ENCODE measurements at places on chromosomes 3 and 15.
A peak's percentile ranks its signal among the peaks of the same experiment; 100 is the strongest.

DNA sequence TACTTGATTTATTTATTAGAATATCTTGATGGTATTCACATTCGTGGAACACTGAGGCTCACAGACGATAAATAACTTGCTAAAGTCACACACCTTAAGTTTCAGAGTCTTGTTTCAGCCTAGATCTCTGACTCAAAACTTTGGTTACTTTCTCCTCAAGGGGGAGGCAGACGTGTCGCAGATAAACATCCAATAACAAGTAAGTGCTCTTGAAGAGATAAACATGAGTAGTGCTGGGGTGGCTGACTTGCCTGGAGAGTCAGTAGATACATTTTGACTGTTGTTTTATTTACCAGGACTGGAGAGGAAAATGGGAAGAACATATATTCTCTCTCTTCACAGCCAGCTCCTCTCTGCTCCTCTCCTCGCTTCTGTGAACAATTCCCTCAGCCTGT, 31.3 kb downstream of the FBXO45 start:
- DNase-seq: no peak

GRCh38 chr15:90126596-90127435, 24.5 kb upstream of the IDH2 start:
- no peak for DNase-seq

DNA sequence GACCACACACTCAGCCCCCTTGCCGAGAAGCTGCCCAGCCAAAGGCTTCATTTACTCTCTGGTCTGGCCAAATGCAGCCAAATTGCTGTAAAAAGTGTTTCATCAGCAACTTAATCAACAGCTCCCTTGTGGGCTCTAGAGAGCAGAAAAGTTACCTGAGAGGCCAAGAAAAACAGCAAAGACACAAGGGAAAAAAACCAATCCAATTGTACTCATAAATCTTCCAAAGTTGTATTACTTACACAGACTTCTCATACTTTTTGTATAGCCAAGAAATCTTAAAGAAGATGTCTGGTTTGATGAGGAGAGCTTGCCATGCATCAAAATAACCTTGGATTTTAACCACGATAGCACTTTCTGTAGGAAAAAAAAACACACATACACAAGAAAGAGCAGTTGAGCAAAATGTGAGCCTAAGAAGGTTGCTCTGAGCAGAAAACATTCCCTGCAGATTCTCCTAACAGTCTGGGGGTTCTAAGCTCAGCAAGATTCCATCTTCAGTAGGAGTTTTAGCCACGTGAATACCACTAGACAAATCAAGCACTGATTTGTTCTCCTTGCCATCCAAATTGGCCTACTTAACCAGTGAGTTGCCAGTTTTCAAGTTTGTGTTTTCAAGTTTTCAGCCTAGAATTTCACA, 120.0 kb downstream of the CYP19A1 start:
- no peak for DNase-seq

DNA sequence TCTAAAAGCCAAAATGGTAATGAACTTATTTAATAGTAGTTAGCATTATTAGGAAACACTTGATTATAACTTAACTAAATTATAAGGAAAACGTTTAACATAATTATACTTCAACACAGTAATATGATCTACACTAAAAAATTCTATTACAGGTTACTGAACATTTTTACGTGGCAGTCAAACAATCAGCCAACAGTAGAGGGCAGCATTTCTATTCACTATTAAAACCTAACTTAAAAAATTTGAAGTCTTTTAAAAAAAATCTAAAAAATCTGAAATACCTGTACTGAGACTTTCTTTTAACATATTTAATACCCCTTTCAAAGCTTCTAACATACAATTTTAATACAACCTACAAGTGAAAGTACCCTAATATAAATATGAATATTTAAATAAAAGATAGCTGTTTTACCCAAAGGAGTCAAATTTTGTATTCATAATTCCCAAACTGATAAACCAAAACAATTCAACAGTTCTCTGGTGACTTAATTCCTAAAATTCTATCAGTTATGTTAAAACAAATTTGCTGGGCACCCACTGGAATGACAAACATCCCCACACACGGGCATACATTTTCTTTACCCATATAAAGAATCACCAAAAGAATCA, 41.5 kb downstream of the DLG1 start:
- DNase-seq: peak; percentile 24

DNA sequence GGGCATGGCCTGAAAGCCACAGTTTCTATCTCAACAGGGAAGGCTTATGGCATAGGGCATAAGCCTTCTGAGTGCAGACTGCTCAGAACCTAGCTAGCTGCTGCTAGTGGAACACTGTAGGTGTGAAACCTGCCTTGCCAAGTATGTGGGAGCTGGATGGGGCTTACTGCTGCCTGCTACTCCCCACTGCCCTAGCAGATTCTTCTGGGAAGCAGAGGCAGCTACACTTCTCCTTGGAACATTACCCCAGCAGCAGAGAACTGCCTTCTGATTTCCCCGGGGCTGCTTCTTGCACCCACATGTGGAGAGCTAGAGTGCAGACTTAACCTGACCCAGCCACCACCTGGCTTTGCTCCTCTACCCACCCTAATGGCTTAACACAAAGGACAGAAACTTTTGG, 215.7 kb downstream of the POLQ start:
- DNase-seq: no peak

DNA sequence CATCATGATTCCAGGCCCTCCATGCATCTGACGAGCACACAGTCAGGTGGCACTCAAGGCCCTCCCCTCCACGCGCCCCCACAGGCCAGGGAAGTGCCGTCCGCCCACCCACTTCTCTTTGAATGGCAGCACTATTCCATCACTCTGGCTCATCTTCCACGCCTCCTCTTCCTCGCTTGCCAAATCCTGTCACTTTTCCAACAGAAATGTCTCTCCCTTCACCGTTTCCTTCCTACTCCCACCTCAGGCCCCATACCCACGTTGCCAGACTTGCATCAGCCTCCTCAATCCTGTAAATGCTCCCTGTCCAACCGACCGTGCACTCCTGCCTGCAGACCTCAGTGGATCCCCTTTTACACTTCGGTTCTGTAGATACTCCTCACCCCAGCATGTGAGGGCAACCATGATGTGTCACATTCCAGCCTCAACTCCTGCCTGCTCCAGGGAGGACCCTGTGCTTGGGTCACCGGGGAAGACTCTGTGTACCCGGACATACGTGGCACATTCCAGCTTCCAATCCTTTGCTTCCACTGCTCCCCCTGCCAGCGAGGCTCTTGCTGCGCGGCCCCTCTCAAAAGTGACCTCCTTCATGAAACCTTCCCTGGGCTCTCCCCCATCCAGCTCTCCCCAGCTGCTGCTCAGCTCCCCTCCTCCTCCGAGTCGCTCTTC, 29.6 kb downstream of the ADCY5 start:
- no peak for DNase-seq

- no peak for DNase-seq
These were observed 98.1 kb upstream of the BFSP2 start for GRCh38 chr3:133301731-133302130.

GRCh38 chr3:36814066-36814717, 49.8 kb upstream of the DCLK3 start:
- DNase-seq: no peak

- no peak for DNase-seq
These were observed 29.9 kb downstream of the UBE3A start for GRCh38 chr15:25408929-25409328.

DNA sequence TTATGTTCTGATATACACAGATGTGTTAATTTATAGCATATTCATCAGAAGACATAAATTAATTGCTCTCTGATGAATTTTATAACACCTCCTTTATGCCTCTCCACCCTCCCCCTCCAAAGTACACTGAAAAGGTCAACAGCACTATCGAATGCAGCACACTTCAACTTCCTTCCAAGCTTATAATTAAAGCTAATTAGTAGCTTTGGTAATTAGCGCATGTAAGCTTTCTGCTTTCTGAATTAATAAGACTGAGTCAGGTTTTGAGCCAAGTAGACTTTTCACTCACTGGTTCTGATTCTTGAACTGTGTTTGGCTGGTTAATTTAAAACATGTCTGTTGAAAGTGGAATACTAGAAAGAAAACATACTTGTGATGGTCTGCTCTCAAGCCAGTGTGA, 760.8 kb upstream of the CFAP20DC start:
- DNase-seq: no peak

- DNase-seq: no peak
These were observed 113.0 kb downstream of the NLGN1 start for GRCh38 chr3:173510565-173510964.

DNA sequence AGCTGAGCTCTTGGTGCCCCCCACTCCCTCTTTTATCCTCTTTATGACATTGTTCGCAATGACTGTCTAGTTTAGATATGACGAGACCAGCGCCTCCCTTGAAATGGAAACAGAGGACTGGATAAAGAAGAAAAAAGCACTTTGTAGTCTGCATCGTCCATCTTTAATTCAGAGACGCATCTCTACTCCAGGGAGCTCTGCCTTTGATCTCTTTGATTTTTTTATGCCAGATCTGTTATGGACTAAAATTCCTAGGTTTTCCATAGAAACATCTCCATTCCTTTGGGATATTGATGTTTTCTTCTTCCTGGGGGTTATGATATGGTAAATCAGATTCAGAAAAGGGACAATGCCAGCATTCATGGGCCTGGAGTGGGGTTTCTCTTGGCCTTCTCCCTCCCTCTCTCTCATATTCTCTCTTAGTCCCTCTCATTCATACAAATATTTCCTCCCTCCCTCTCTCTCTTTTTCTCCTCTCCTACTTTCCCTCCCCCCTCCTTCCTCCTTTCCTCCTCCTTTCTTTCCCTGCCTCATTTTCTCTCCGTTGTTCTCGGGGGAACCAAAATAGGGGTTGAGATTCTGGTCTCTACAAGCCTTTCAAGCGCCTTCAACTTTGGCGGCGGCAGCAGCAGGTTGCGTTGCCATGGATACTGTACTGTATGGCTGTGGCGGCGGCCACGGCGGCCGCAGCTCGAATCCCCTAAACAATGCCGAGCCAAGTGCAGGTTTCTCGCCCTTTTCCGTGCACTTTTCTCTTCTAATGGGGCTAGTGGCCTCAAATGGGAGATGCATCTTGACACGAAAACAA, 45.5 kb downstream of the ZIC4 start:
- DNase-seq: no peak

- no peak for DNase-seq
These were observed 408.8 kb downstream of the OCA2 start for GRCh38 chr15:27690290-27690689.

Measured in activated T-cell treated with anti-CD3 and anti-CD28 coated beads, Interleukin-2, amount 50 U/mL, for 72 hours (primary cell).